Psoas muscle (tissue), 8 donors: ENCODE measurements at places on chromosomes 4 and X. TPM values are rescaled to one million over a fixed set of nuclear protein-coding genes. Genes with fewer than 3 reads are reported as not detected.

GRCh38 chr4:23770011-23770410, 119.8 kb downstream of the PPARGC1A start:
- H3K4me3 ChIP-seq = no peak overlapping the region
- peaks cover 2% of the 10 kb centered on the region for H3K4me1 ChIP-seq
- DNase-seq = no peak
- no peaks in the 10 kb centered on the region for H3K27me3 ChIP-seq
- H3K36me3 ChIP-seq = no peaks in the 10 kb centered on the region
- H3K27ac ChIP-seq = no peak overlapping the region

GRCh38 chr4:1427010-1427409, 20.8 kb upstream of the NKX1-1 start:
- H3K4me1 ChIP-seq = no peaks in the 10 kb centered on the region
- H3K27ac ChIP-seq = no peak overlapping the region
- H3K27me3 ChIP-seq = peaks cover 33% of the 10 kb centered on the region
- no peaks in the 10 kb centered on the region for H3K36me3 ChIP-seq
- DNase-seq = no peak
- no peak overlapping the region for H3K4me3 ChIP-seq

DNA sequence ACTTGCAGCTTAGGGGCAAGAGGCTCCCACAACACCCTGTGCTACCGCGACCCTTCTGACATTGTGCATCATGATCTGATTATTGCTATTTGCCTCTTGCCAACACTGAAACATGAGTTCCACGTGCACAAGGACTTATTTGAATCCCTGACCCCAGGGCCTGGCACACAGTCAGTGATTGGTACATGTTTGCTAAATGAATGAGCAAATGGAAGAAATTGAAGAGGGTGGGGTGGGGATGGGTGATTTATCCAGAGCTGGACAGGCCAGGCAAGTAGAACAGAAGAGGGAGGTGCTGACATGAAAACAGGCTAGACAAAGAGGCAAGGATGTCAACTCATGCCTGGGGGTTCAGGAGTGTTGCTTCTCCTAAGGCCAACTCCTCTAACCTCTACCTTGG, 24.9 kb upstream of the RPL39 start:
- no peaks in the 10 kb centered on the region for H3K36me3 ChIP-seq
- H3K27ac ChIP-seq = no peak overlapping the region

DNA sequence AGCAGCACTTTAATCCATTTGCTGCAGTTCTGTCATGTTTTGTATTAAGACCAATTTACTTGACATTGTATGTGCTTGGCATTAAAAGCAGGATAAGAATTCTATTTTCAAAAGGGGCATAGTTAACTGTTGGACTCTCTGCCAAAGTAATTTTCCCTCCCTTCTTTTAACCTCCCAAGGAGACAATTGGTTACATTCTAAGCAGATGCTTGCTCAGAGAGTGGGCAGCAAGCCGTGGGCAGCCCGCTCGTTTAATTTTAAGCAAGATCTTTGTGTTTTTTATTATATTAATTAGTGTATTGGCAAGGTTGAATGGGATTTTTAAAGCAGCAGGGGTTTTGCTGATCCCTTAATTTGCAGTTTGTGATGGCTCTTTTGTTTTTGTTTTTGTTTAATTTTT, 37.1 kb upstream of the KLHL8 start:
- no peak overlapping the region for H3K4me3 ChIP-seq
- H3K36me3 ChIP-seq = no peaks in the 10 kb centered on the region
- H3K4me1 ChIP-seq = no peaks in the 10 kb centered on the region
- H3K27ac ChIP-seq = no peak overlapping the region
- DNase-seq = no peak

GRCh38 chrX:38856670-38857265, 55.5 kb downstream of the MID1IP1 start:
- H3K36me3 ChIP-seq = no peaks in the 10 kb centered on the region
- DNase-seq = no peak
- H3K27me3 ChIP-seq = no peaks in the 10 kb centered on the region
- peaks cover 3% of the 10 kb centered on the region for H3K4me1 ChIP-seq
- H3K27ac ChIP-seq = no peak overlapping the region

The NHS gene
- polyA plus RNA-seq = 0.09 TPM

- no peak overlapping the region for H3K4me3 ChIP-seq
- no peaks in the 10 kb centered on the region for H3K27me3 ChIP-seq
- no peak for DNase-seq
- H3K4me1 ChIP-seq = no peaks in the 10 kb centered on the region
- H3K36me3 ChIP-seq = no peaks in the 10 kb centered on the region
- H3K27ac ChIP-seq = no peak overlapping the region
Observed at GRCh38 chr4:182593864-182594263, 323.3 kb downstream of the DCTD start.

DNA sequence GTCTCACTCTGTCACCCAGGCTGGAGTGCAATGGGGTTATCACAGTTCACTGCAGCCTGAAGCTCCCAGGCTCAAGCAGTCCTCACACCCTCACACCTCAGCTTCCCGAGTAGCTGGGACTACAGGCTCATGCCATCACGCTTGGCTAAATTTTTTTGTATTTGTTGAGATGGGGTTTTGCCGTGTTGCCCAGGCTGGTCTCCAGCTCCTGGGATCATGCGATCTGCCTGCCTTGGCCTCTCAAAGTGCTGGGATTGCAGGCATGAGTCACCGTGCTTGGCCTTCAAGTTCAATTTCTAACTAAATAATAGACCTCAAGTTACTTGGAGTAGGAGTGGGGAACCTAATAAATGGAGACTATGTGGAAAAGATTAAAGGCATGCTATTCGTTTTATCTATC, 48.9 kb downstream of the MND1 start:
- no peaks in the 10 kb centered on the region for H3K36me3 ChIP-seq
- no peak overlapping the region for H3K4me3 ChIP-seq
- H3K27ac ChIP-seq = no peak overlapping the region
- H3K4me1 ChIP-seq = no peaks in the 10 kb centered on the region

The GPR50 gene
- not detected for polyA plus RNA-seq

GRCh38 chr4:56197387-56197786, 189.9 kb downstream of the AASDH start:
- DNase-seq = no peak
- no peaks in the 10 kb centered on the region for H3K27me3 ChIP-seq
- H3K36me3 ChIP-seq = no peaks in the 10 kb centered on the region
- H3K4me3 ChIP-seq = no peak overlapping the region
